ENCODE measurements at places on chromosomes 5 and 9.
A peak's percentile ranks its signal among the peaks of the same experiment; 100 is the strongest.

GRCh38 chr5:83470526-83471404, 779 bp upstream of the VCAN start:
- no peak for DNase-seq

- DNase-seq = no peak
Observed at GRCh38 chr9:111037356-111037707, 938 bp downstream of the LPAR1 start.

- DNase-seq = no peak
Observed at GRCh38 chr9:129375845-129376244, 197.8 kb upstream of the IER5L start.

- no peak for DNase-seq
Observed at GRCh38 chr9:128838338-128838737, 8.7 kb upstream of the SPOUT1 start.

- DNase-seq = no peak
Observed at GRCh38 chr5:177103523-177104253, 17.0 kb downstream of the FGFR4 start.

- no peak for DNase-seq
Observed at GRCh38 chr9:103798620-103799019, 295.5 kb upstream of the SMC2 start.

- no peak for DNase-seq
Observed at GRCh38 chr5:158549311-158549710, 550.4 kb downstream of the EBF1 start.

DNA sequence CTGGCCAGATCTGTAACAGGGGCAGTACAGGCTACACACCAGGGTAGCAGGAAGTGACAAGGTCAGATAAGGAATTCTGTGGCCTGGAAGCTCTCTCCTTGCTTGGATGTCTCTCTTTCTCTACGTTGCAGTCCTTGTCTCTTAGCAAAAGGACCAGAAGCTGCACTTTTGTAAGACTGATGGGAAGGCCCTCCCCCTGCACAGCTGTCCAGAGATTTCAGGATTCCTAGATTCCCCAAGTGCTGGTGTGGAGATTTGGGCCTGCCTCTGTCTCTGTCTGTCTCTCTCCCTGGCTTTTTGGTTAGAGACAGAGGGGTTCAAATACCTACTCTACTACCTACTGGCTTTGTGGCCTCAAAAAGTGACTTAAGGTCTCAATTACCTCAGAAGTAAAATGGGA, 10.0 kb upstream of the CNTFR start:
- no peak for DNase-seq

GRCh38 chr5:112245656-112246055, 173.4 kb downstream of the EPB41L4A start:
- no peak for DNase-seq

DNA sequence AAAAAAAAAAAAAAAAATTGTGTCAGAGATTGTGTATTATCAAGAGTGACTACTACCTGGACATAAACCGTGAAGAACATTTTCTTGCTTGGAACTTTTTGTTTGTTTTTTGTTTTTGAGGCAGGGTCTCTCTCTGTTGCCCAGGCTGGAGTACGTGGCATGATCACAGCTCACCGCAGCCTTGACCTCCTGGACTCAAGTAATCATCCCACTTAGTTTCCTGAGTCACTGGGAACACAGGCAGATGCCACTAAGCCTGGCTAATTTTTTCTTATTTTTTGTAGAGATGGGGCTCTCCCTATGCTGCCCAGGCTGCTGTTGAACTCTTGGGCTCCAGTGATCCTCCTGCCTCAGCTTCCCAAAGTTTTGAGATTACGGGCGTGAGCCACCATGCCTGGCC, 25.8 kb downstream of the DCP2 start:
- no peak for DNase-seq

GRCh38 chr5:42719034-42719433, 37.6 kb upstream of the CCDC152 start:
- DNase-seq = no peak

- no peak for DNase-seq
Observed at GRCh38 chr5:78283802-78284201, 10.7 kb downstream of the AP3B1 start.

- DNase-seq = no peak
Observed at GRCh38 chr5:103800741-103801495, 238.3 kb upstream of the NUDT12 start.

- peak; percentile 23 for DNase-seq
Observed at GRCh38 chr5:150272531-150272930, 17.0 kb downstream of the CAMK2A start.

Measured in CD4-positive, alpha-beta T cell (primary cell).